ENCODE measurements at places on chromosomes 3 and 15.

DNA sequence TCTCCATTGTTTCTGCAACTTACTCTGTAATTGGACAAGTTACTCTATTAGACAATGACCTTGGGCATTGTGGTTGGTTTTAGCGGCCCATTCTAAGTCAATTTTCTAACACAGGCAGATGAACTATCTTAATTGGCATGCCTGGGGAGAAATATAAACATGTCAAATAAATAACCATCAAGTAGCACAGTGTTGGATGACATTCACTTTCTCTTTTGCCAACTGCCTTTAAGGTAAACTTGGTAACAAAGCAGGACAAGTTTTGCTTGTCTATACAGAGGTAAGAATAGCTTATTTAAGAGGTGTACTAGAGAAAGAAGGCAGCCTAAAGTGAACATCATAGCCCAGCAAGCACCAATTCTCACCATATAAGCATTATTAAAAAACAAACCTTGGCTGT is 599.6 kb downstream of the GBE1 start:
- no peak for DNase-seq

- DNase-seq, result no peak
These were observed 86.9 kb upstream of the TCF12 start for GRCh38 chr15:56831467-56832005.

DNA sequence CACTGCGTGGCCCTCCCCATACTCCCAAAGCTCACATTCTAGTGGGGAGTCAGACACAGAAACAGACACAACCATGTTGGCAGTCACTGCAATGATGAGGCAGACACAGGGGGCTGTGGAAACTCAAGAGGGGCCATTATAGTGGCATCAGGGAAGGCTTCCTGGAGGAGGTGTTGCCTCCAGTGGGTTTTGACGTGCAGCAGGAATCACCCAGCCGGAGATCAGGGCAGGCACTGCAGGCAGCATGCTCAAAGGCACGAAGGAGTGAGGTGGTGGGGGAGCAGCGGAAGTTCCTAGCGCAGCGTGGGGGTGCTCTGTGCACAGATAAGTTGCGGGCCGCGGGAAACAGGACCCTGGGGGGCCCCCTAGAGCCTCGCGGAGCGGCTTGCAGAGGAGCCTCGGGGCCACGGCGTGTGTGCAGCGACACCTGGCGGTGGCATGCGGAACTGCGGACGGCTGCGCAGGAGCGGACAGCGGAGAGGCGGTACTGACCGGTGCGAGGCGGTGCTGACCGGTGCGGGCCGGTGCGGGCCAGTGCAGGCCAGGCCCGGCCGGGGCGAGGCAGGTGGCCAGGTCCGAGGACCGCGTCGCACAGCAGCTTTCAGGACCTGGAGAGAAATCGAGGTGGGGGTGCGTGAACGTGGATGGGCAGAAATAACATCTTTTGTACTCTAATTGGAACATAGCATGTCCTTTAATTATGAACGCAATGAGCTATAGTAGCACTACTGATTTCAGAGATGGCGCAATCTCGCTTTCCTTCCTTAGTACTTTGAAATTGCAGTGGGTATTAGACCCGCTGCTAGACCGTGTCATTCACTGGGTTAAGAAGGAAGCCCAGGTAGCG is 101.5 kb downstream of the FBLN2 start:
- DNase-seq, result peak; percentile 72

DNA sequence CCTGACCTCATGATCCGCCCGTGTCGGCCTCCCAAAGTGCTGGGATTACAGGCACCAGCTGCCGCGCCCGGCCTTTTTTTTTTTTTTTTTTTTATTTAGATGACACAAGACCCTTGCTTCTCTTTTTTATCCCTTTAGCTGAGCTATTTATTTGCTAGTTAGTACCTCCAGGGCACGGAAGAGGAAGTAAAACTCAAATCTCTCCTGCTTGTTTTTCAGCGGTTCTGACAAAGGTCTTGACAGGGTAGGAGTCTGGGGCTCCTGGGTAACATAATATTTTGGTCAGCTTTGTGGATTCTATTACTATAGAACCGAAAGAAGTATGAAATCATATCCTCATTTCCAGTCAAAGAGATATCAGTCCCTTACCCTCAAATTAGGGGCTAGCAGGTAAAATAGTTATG is 44.0 kb upstream of the ETV5 start:
- no peak for DNase-seq

GRCh38 chr3:76565496-76566210 is 474.2 kb upstream of the ROBO2 start:
- DNase-seq, result no peak

All from left ventricle myocardium inferior (tissue), 1 donor.